Activated gamma-delta T cell treated with anti-CD3 and anti-CD28 coated beads, Interleukin-2, amount 50 U/mL, for 16 hours (primary cell): ENCODE measurements at places on chromosomes 12 and 14.

DNA sequence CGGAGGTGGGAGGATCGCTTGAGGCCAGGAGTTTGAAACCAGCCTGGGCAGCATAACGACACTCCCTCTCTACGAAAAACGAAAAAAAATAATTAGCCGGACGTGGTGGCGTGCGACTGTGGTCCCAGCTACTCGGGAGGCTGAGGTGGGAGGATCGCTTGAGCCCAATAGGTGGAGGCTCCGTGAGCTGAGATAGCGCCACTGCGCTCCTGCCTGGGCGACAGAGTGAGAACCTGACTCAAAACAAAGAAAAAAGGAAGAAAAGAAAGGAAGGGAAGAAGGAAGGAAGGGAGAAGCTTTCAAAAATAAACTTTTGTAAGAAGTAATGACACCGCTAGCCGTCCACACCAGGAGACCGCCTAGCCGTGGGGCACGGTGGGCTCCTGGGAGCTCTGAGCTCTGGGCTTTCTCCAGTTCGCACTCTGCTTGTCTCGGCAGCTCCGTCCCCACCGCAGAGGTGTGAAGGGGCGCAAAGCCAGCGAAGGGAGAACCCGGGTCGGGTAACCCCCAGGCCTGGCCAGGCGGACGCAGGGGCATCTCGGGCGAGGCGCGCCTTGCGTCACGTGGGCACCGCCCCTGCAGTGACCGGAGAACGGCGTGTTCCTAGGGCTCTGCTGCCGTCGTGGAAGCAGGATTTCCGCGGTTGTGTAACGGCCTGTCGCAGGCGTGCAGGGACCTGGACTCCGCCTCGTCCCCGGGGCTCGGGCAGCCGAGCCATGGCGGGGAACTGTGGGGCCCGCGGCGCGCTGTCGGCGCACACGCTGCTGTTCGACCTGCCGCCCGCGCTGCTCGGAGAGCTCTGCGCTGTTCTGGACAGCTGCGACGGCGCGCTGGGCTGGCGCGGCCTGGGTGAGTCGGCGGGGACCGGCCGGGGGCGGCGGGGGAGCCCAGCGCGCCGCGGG lies at the start of gene IRAK3:
Gene IRAK3 (plus strand): TSS at position 631 of the 902 bp plus-strand sequence. CDS start 86 bp downstream, at position 717.
- no peak for DNase-seq

- no peak for DNase-seq
These were observed 20.7 kb downstream of the PHLDA1 start for GRCh38 chr12:76010732-76011458.

- no peak for DNase-seq
These were observed 62.0 kb upstream of the BCL11B start for GRCh38 chr14:99333841-99334635.

DNA sequence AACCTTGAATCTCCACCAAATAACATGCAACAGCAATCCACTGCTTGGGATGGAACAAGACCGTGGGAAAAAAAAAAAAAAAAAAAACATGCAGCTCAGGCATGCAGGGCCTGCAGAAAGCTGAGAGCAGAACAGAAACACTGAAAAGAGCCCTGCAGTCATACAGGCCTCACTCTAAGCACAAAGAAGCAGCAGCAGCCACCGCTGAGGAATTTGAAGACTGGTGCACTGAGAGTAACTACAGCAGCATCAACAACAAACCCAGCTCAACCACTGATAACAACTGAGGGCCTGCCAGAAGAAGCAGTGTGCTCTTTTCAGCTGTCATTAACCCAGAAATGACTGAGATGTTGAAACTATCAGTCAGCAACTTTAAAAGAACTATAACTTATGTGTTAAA lies 354.7 kb upstream of the TMTC1 start:
- no peak for DNase-seq

DNA sequence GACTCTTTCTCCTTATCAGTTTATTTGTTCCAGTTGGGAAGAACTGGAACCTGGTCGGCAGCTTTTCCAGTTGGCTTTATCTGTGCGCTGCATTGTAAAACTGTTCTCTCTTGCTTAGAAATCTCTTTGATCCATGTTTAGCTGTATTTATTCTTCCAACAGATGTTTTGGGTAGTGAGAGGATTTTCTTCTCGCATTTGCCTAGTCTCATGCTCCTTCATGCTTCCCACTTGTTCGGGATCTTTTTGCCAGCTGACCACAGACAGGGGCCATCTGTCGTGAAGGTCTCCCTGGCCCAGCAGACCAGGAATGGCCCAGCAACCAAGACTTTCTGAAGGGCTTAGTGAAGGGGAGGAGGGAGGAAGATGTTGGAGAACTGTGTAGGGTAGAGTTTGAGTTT lies 21.6 kb downstream of the NTF3 start:
- DNase-seq: no peak
